ENCODE measurements at places on chromosomes 16 and 17.

DNA sequence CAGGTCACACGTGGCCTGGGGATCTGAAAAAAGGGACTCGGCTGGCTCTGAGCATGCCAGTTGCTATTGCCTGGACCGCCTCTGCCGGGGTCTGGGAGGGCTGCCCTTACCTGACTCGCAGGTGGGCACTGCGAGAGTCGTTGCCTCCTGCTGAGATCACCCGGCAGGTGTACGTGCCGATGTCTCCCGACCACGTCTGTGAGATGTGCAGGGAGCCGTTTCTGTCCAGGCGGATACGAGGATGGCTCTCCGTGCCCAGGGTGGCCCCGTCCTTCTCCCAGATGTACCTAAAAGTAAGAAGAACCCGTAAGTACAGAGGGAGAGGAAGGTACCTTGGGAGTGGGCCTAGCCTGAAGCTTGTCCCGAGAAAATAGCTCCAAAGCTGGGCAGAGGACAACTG, 112.0 kb upstream of the CDC42EP4 start:
- no peak for DNase-seq

- DNase-seq: no peak
Observed at GRCh38 chr17:83086199-83086880, 6.9 kb downstream of the METRNL start.

GRCh38 chr16:4611337-4612021, 3.2 kb downstream of the UBALD1 start:
- DNase-seq: no peak

GRCh38 chr17:7927596-7927995, 2.1 kb downstream of the KCNAB3 start:
- no peak for DNase-seq

- no peak for DNase-seq
Observed at GRCh38 chr16:53636978-53637377, 66.7 kb downstream of the RPGRIP1L start.

GRCh38 chr17:77995146-77995852, 36.8 kb downstream of the TNRC6C start:
- no peak for DNase-seq

Measured in NCI-H187 treated with DMSO at 0.1 percent for 48 hours (cell line).